ENCODE measurements at places on chromosomes 5 and 9. TPM values are rescaled to one million over a fixed set of nuclear protein-coding genes. Genes with fewer than 3 reads are reported as not detected.

DNA sequence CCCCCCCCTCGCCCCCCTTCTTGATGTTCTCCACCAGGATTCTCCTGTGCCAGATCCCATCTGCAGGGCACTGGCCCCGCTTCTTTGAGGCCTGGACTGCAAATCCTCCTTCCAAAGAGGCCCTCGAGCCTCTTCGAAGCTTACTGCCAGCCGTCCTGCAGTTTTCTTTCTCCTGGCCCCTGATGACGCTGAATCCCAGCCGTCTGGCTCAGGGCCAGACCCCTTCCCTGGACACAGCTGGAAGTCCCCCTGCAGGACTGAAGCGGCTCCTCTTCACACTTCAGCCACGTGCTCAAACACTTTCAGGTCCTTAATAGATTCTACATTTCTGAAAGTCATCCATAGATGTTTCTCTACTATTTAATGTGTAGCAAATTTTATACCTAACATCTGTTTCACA, 121.5 kb downstream of the EHMT1 start:
- H3K27me3 ChIP-seq = no peaks in the 10 kb centered on the region
- no peak overlapping the region for H3K27ac ChIP-seq
- DNase-seq = no peak
- H3K4me1 ChIP-seq = no peaks in the 10 kb centered on the region
- H3K4me3 ChIP-seq = no peak overlapping the region
- H3K36me3 ChIP-seq = peaks cover 21% of the 10 kb centered on the region

The C9orf50 gene
- total RNA-seq = not detected

GRCh38 chr9:87644659-87645058, 81.3 kb upstream of the CTSL start:
- DNase-seq = no peak
- H3K27ac ChIP-seq = no peak overlapping the region
- H3K36me3 ChIP-seq = peaks cover 66% of the 10 kb centered on the region
- H3K4me3 ChIP-seq = no peak overlapping the region

DNA sequence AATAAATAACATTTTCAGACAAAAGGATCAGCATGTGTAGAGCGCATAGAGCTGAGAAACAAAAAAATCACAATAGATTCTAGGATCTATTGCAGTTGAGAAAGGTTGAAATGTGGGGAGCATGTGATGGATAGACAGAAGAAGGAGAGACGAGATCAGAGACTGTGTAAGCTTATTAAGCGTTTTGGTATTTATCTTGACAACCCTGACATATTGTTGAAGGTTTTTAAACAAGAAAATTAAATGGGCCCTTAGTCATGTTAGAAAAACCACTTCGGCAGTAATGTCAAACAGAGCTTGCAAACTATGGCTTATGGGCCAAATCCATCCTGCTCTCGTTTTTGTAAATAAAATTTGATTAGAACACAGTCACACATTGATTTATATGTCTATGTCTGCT, 200.5 kb upstream of the KLF4 start:
- no peaks in the 10 kb centered on the region for H3K36me3 ChIP-seq
- H3K27ac ChIP-seq = no peak overlapping the region
- no peak for DNase-seq

GRCh38 chr9:127033061-127033460, 89.4 kb downstream of the ANGPTL2 start:
- H3K27me3 ChIP-seq = no peaks in the 10 kb centered on the region
- H3K27ac ChIP-seq = no peak overlapping the region
- no peak for DNase-seq
- no peak overlapping the region for H3K4me3 ChIP-seq
- no peaks in the 10 kb centered on the region for H3K36me3 ChIP-seq
- H3K4me1 ChIP-seq = no peaks in the 10 kb centered on the region

The MARCOL gene
- not detected for total RNA-seq

DNA sequence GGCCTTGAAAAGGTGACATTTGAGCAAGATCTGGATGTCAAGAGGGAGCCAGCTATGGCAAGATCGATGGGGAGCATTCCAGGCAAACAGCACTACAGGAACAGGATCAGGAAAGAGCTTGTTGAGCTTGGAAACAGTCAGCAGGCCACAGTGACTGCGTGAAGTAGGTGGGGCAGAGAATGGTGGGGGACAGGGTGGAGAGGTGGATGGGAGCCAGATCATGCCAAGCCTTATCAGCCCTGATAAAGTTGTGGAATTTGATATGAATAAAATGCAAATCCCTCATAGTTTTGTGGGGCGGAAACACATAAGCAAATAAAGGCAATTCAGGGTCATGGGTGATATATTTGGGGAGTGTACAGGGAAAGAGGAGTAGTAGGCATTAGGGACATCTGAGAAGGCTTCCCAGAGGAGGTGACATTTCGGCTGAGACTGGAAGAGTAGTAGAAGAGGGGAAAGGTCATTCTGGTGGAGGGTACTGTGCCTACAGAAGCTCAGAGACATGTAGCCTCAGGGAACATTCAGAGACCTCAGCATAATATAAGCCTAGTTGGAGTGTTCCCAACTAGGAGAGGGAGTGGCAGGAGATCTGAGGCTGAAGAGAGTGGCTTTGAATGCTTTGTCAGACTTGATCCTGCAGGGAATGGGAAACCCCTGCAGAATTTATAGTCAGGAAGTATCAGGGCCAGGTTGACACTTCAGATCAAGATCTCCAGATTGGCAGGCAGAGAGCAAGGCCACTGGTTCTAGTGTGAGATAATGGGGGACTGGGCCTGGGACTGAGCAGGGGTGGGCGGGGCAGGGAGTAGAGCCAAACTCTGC, 9.7 kb upstream of the CYSTM1 start:
- H3K27me3 ChIP-seq = no peaks in the 10 kb centered on the region
